ENCODE measurements at places on chromosomes 12 and 14. TPM values are rescaled to one million over a fixed set of nuclear protein-coding genes. Genes with fewer than 3 reads are reported as not detected.
A peak's percentile ranks its signal among the peaks of the same experiment; 100 is the strongest.

- DNase-seq: no peak
These were observed 38.4 kb upstream of the PPP2R5C start for GRCh38 chr14:101723061-101723595.

- DNase-seq: no peak
These were observed 1.1 kb downstream of the KITLG start for GRCh38 chr12:88579161-88579517.

KERA gene
- not detected for polyA plus RNA-seq

GRCh38 chr12:91413581-91414546, 231.2 kb upstream of the DCN start:
- no peak for DNase-seq

DNA sequence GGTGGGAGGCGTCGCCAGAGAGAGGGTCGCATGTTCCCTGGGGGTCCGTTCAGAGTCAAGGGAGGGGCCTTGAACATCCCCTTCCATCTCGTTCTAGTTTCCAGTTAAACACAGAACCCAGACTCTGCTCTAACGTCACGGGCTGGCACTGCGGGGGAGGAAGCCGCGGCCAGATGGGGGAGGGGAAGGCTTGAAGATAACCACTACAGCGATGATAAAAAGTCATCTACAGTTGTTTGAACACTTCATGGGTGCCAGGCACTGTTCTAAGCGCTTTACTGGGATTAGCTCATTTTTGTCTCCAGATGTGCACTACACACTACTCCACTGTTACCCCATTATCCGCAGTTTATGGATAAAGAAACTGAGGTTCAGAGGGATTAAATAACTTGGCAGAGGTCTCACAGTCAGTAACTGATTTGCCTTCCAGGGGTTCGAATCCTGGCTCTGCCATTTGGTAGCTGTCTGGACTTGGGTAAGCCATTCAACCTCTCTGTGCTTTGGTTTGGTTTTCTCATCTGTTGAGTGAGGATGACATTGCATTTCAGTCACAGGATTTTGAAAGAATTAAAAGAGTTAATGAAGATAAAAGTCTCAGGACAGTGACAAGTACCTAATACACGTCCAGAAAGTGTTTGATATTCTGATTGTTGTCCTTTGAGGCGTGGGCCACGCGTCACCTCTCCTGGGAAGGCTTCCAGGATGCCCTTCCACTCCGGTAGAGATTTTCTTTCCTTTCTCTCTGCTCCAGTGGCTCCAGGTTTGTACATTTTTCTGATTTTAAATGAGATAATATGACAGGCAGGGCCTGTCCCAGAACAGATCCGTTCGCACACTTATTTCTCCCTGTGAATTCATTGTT, 798 bp upstream of the RASAL1 start:
- no peak for DNase-seq

OAS1 gene
- 6.5 TPM for polyA plus RNA-seq

- DNase-seq: peak; percentile 63
These were observed 3.0 kb upstream of the IFI27L2 start for GRCh38 chr14:94132285-94132887.

- DNase-seq: no peak
These were observed 11.4 kb upstream of the RNF34 start for GRCh38 chr12:121388421-121388981.

MAP1LC3B2 gene
- 4.6 TPM for polyA plus RNA-seq

SDR9C7 gene
- 0.29 TPM for polyA plus RNA-seq

- DNase-seq: peak; percentile 70
These were observed 4.1 kb downstream of the CLEC2D start for GRCh38 chr12:9673404-9674225.

Measured in heart right ventricle (tissue), 16 donors.